ENCODE measurements at places on chromosomes 16 and 17.

DNA sequence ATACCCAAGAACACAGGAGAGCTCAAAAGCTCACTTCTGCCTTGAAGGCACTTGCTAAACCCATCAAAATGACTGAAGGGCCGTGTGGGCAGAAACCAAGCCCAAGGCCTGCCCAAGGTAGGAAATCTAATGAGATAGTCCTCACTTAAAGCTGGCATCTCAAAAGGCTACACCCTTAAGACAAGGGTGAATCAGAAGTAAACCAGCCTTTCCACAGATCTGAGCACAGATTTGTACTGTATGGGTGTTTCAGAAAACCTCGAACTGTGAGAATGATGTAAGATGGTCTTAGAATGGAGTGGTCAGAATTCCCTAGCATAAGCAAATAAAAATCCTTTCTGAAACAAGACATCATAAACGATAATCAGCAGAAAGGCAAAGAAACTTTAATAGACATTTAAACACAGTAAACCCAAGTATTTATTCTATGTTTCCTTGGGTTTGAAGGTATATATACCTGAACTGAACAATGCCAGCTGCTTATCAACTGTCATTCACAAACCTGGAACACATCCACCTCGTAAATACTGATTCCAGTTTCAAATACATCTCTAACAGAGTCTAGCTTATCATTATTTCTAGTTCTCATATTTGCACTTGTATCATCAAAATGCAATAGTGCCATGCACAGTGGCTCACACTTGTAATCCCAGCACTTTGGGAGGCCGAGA lies 37.8 kb downstream of the GLG1 start:
- DNase-seq, result no peak

DNA sequence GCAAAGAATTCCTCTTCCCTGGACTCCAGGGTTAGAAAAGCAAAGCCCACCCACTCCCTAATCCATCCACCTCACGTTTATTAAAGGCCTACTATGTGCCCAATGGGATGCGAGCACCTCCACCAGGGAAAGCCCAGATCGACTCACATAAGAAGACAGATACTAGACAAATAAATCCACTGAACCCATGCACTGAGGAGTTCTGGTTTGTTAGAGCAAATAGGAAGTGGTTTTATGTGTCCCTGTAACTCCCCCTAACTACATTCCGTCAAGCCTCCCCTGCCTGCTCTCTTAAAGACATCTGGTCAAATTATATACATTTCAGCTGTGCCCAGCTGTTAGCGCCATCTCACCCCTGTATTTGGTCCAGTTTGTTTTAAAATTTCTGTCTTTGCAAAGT lies 218.5 kb upstream of the RPL38 start:
- no peak for DNase-seq

DNA sequence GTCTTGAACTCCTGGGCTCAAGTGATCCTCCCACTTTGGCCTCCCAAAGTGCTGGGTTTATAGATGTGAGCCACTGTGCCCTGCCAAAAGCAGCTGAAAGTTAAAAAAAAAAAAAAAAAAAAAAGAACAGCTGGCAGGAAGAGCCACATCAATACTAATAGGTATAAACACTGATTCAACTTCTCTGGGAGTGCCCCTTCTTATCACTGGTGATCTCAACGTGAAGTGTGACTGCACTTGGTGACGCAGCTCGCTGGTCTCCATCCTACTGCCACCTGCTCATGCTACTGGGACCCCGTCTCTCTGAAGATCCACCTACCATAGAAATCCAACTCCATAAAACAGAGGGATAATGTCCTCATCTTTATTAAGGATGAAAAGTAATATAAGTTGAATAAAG lies 40.8 kb downstream of the RNF157 start:
- DNase-seq, result peak; percentile 33

- DNase-seq, result no peak
Measured at GRCh38 chr17:57257895-57258851, 1.9 kb downstream of the MSI2 start.

DNA sequence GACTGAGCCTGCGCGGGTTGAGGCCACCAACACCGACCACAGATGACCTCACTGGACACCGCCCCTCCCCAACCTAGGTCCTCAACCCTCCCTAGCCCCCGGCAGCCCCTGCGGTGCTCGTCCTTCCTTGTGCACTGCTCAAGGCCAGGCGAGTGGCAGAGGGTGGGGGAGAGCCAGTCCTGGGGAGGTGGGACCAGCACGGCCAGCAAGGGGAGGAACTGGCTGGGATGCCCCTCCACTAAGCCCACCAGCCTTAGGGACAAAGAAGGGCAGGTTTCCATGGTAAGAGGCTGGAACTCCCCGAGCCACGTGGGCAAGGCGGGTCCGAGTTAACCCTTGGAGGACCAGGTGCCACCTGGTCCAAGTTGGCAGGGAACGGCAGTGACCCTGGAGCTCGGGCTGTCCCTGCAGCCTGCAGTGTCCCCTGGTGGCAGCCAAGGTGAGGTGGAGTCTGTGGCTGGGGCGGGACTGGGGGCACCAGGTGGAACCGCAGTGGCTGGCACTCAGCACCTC lies 9.2 kb downstream of the FSCN2 start:
- DNase-seq, result no peak

DNA sequence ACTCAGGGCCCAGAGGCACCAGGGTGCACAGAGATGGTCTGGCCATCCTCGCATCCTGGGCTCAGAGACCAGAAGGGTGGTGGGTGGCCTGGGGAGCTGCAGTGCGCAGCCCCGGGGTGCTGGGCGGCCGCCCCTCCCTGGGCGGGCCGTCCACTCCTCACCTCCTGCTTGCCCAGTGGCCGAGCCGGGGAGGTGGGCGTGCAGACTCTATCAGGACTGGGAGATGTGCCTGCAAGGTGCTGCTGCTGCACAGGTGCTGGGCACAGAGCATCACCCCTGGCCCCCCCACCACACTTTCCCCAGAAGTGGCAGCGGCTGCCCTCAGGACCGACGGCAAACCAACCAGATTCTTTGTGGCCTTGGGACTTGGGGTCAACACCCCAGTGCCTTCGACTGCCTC lies at the start of gene SCN4A:
TSS of gene SCN4A (minus strand) at position 123 of the 400 bp plus-strand sequence. CDS start at position 46, 77 bp downstream.
- no peak for DNase-seq

- no peak for DNase-seq
Measured at GRCh38 chr16:71834291-71834690, 11.5 kb upstream of the ATXN1L start.

DNA sequence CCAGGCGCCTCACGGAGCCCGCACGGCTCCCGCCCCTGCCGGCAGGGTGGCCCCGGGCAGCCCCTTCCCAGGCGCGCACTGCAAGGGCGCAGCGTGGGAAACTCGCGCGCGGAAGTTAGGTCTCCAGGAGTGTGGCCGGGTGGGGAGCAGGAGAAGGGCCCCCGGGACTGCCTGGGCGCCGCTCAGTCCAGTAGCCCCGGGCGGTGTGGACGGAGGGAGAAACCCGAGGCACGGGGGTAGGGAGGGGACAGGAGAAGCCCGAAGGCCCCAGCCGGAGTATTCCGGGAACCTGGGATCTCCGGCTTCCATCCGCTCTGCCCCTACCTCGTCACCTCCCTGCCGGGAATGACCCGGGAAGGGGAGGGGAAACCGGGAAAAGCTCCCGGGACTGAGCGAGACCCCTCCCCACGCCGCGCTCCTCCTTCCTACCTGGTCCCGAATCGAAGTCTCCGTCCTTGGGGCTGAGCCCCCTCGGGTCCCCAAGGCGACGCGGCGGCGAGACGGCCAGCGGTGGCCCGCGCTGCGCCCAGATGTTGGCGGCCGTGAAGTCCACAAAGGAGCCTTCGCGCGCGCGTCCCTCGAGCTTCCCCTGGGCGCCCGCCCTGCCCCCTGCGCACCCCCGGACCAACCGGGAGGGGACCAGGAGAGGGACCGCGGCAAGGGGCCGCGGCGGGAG lies 418 bp downstream of the SOCS3 start:
- DNase-seq, result no peak

- DNase-seq, result no peak
Measured at GRCh38 chr17:52106072-52106471, 52.4 kb downstream of the CA10 start.

- DNase-seq, result no peak
Measured at GRCh38 chr16:23407436-23408127, 45.4 kb downstream of the COG7 start.

GRCh38 chr17:68737761-68738443 lies 136.7 kb upstream of the FAM20A start:
- DNase-seq, result no peak

DNA sequence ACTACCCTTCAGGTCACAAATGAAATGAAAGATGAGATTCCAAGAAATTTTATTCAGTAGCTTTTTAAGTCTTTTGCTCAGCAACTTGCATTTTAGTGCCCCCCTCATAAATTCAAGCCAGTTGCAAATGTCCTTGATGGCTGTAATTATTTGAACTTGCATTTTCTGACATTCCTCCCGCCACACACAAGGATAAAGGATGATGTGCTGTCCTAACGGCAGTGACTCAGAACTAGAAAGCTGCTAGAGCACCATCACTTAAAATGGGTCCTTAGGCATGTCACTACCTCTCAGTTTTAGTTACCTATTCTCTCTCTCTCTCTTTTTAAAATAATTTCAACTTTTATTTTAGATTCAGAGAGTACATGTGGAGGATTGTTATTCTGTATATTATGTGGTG lies 306.7 kb downstream of the CNTNAP4 start:
- DNase-seq, result no peak

DNA sequence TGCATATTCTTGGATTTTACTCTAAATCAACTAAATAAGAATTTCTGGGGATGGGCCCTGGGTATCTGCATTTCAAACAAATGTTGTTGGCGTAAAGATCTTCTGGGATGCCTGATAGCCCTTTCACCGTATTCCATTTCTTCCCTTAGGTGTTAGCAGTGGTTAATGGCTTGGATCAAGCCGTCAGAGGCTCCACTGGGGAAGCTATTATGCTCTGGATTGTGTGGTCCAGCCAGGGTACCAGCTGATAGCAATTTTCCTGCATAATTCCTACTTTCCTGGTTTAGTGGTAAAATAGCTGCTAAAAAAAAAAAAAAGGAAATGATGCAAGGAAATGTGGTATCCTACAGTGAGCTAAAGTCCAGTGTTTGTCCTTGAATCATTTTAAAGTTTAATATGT lies 365.1 kb downstream of the CDH8 start:
- DNase-seq, result no peak

DNA sequence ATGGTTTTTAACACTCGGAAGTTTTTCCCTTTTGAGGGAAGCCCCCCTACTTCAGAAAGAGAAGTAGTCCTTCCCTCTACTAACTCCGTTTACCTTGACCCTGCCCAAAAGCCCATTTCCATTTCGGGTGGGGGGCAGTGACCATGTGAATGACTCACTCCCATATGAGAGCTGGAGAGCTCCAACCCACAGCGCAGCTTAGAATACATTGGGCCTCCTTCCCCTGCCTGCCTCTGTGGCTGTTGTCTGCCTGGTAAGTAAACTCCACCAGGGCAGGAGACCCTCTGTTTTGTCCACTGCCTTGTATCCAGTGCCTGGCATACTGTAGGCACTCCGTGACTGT lies 985 bp downstream of the SGSM2 start:
- no peak for DNase-seq

- no peak for DNase-seq
Measured at GRCh38 chr17:65848751-65849150, 287.3 kb upstream of the AXIN2 start.

GRCh38 chr16:84519855-84520254 lies 15.4 kb upstream of the MEAK7 start:
- no peak for DNase-seq

- DNase-seq, result no peak
Measured at GRCh38 chr17:31373150-31374093, 18.1 kb upstream of the RAB11FIP4 start.

- no peak for DNase-seq
Measured at GRCh38 chr17:35083071-35083470, 19.6 kb upstream of the RFFL start.

Measured in stimulated activated CD4-positive, alpha-beta T cell treated with anti-CD3 and anti-CD28 coated beads, Interleukin-12 subunit alpha, Interleukin-12 subunit beta, amount 100 ng/mL, for 24 hours (primary cell).